Stimulated activated naive CD4-positive, alpha-beta T cell treated with Interleukin-2 at 50 U/mL for 16 hours (primary cell): ENCODE measurements at places on chromosomes 2 and 18.

GRCh38 chr2:99680946-99681345 is 191.1 kb upstream of the REV1 start:
- no peak for DNase-seq

GRCh38 chr2:151775057-151775740 is 40.9 kb upstream of the NEB start:
- no peak for DNase-seq

GRCh38 chr18:35478520-35479435 is 19.0 kb downstream of the INO80C start:
- DNase-seq: peak; percentile 30

DNA sequence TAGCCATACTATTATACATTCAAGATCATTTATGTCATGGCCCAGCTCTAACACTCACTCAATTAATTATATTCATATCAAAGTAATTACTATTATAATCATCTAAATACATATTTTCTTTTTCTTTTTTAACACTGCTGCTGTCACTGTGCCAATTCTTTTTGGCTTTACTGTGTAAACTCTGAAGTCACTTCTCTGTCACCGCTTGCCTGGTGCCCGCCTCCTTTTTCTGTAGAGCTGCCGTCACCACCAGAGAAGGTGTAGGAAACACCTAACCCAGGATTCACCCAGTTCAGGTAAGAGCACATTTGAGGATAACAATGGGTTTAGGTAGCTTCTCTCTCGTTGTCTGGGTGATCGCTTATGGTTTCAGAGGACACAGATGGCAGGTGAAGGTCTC is 93.3 kb downstream of the AOX1 start:
- no peak for DNase-seq

GRCh38 chr2:234764372-234764771 is 187.4 kb upstream of the SH3BP4 start:
- no peak for DNase-seq

DNA sequence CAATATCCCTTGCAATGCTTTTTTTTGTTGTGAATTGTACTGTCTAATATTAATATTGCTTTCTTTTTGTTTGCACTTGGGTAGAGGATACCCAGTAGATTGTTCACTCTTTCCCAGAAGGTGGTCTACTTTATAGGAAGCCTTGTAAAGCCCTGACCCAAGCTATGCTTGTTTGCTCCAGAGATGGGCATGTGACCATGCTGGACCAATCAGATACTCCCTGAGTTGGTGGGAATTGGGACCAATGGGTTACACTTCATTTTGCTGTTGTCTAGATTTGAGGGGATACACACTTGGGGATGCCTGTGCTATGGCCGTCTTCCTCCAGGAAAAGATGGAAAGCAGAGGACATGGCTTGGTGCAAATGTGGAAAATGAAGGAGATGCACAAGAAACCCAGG is 314.3 kb downstream of the DYSF start:
- no peak for DNase-seq

GRCh38 chr18:6396276-6396675 is 18.4 kb downstream of the L3MBTL4 start:
- DNase-seq: no peak

DNA sequence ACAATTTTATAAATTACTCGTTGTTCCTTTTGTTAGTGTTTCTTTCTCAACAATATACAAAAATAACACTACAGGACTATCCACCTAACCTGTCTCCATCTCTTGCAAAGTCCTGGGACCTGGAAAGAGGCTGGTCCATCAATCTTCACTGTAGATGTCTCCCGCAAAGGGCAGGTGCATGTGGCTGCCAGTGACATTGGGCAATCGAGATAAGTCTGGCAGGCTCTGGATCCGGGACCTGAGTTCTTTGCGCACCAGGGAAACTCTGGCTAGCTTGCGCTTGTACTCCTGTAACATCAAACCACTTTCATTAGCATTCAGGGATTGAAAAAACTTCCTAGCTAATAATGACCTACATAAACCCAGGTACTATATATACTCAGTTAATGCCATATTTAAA is 20.5 kb downstream of the RMP24 start:
- DNase-seq: no peak

DNA sequence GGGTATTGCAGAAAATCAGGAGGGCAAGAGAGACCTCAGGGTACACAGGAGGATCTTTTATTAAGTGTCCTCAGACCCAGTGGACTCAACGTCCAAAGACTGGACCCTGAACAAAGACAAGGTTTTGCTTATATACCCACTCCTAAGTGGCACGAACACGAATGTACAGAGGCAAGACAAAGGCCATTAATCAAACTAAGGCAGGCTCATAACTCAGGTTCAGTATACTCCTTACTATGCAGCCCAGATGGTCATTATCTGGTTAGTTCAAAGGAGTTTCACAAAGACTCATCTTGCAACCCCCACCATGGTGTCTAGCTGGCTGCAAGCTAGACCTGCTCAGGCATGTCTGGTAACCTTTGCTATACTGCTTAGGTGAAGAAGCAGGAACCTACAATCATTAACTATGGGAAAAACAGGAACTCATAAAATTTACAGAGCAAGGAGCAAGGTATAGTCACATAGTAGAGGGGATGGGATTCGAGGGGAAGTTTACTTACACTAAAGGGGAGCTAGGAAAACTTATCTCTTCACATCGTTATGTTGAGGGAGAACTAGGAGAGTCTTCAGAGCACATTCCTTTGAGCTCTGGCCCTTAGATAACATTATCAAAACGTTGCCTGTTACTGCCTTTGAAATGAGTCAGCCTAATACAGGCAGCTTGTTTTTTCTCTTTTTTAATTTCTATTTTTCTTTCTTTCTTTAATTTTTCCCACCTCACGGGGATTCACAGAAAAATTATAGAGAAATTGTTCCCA is 33.9 kb downstream of the SLC4A3 start:
- no peak for DNase-seq

DNA sequence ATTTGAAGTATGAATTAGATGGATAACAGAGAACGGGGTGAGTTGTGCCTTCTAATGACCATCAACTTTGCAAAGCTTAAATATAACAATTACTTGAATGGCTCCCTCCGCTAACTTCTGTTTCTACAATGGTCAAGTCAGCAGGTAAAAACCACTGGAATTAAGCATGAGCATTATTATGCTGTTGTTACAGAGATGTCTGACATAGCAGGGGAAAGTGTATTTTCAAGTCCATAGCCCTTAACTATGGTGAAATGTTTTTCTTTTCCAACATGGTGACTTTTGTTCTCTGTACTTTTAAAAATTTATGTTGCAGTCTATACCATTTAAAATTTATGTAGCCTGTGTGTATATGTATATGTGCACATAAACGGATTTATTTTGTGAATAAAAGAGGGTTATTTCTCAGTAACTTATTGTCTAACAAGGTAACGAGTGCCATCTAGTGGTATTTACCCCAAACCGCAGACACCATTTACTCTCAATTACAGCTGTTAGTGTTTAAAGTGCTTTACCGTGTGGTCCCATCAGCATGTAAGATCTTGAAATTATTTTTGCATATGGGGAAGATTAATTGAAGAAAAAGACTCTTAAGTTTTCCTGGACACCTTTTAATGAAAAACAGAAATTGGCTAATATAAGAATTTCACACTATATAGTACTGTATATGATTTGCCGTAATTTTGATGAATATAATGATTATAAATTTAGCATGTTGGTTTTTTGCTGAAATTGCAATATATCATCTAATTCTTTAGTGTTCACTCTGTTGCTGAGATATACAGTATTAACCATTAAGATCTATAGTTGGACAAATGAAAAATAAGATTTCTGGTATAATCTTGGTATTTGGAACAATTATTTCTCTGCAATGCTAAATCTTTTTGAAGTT is 78.2 kb downstream of the UBE2E3 start:
- no peak for DNase-seq

DNA sequence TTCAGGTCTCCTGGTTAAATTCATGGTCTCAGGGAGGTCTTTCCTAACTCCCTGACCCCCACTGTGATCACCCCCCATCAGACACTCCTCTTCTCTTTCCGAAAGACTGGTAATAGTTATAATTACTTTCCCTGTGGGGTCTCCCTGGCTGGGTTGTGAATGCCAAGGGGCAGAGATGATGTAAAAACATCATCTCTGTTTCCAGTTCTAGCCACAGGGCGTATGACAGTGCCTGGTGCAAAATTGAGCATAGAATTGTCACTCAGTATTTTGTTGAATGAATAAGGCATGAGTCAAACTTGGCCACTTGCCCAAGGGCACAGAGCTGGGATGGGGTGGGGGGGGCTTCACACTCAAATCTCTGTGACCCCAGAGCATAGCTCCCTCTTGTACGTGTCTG is 65.2 kb downstream of the LTBP1 start:
- DNase-seq: no peak

GRCh38 chr2:141925511-141925910 is 205.3 kb downstream of the LRP1B start:
- no peak for DNase-seq

DNA sequence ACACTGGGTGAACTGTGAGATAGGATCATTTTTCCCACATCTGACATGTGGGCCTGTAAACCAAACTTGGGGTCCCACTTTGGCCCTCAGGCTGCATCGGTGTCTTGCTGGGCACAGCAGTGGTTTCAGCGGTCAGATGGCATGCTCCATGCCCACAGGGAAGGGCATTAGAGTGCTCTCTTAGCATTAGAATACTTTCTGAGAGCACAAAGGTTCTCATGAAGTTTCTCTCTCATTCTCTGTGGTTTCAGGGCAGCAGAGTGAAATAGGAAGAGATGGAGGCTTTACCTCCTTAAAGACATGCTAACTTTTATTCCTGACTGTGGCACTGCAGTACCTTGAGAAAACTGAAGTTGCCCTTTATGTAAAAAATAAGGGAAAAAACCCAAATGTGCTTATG is 36.6 kb upstream of the GATA6 start:
- DNase-seq: no peak

DNA sequence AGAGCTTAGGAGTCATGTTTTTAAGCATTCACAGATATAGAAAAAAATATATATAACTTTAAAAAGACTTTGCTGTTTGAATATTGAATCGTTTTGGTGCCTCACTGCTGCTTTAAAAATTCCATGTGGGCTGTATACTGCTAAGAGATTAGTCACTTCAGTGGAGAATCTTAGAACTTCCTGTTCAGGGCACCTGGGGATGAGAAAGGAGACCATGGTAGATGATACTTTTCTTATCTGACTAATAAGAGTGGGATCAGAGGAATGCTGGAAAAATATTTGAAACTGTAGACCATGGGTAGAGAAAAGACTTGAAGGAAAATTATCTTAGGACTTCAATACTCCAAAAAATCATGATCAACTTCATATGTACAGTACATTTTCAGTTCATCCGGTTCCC is 442.2 kb upstream of the SETBP1 start:
- DNase-seq: no peak

DNA sequence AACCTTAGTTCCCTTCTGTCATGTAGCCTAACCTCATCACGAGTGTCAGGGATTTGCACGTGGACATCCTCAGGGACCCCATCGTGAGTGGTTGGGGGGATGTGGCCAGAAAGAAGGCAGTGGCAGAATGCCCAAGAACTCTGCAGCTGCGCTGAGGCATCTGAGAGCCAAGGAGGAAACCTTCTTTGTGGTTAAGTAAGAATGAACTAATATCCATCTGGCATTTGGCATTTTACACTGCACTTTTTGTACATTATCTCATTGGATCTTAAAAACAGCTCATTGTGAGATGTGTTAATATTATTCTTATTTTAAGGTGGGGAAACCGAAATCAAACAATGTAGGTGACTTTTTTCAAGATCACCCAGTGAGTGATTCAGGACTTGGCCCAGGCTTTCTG is 32.6 kb upstream of the APCDD1 start:
- no peak for DNase-seq

GRCh38 chr18:30487962-30488361 is 554.6 kb downstream of the DSC3 start:
- DNase-seq: no peak

DNA sequence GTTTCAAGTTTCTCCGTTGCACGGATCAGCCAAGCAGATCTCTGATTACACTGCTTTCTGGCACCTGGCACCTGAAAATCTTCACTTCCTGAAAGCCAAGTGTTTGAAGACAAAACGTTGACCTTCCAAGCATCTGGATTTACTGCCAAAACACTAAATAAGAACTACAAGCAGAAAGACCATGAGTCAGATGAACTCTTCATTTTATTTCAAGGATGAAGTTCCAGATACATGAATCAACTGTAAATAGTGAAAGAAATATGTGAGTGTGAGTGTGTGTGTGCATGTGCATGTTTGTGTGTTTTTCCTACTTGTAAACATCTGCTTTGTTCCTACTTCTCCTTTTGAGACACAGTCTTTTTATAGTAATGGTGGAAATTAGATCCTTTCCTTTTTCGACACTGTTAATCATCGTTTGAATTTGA is 60.0 kb upstream of the DTNA start:
- no peak for DNase-seq

DNA sequence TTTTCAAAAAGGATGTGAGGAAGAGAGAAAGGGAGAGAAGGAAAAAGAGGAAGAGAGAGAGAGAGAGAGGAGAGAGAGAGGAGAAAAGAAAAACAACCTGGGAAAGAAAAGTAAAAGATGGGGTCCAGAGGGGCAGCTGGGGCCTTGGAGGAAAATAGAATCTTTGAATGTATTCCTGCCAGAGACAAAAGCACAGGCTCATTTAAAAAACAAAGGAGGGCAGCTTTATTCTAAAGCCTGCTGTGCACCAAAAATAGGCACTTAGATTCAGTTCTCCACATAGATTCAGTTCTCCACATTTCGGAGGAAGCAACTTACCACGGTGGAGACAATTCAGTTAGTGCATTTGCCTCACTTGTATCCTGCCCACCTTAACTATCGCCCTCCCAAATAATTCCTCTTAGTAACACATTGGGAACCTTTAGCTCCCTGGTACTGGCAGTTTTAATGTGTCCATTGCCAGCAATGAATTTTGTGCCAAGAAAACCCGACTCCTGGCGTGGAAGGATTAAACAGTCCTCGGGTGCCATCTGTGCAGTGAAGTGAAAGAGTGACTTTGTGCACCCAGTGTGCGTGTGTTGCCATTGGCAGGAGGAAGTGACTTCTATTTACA is 71.3 kb downstream of the DPP4 start:
- DNase-seq: no peak

DNA sequence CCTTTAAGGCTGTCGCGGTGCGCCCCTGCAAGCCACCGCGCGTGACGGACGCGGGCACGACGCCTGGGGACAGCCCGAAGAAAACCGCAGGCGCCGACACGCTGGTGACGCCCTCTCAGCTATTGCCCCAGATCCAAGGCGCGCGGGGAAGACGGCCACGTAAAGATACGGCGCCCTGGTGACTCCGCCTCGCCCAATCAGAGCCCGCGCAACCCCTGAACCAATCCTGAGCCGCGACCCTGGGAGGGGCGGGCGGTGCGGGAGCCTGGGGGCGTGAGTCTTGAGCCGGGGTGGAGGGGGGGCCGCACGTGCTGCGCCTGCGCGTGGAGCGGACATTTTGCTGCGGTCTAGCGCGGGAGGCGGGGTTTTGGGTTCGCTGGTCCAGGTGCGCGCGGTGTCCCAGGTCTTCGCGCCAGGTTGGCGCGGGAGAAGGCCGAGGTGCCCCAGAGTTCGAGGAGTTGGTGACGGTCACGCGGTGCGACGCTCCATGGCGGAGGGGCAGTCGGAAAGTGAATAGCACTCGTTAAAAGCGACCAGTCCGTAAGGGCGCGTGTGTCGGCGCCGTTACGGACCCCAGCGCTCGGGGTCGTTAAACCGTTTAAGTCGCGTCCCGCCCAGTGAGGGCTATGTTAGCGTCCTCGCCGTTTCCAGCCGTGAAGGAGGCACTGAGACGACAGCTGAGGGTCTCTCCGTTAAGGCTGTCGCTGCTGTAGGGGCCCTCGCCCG is 15.9 kb downstream of the NMUR1 start:
- DNase-seq: peak; percentile 99
